ENCODE measurements at places on chromosomes 12 and 14.

GRCh38 chr12:131905081-131905629 lies 10.7 kb downstream of the ULK1 start:
- DNase-seq = no peak

- no peak for DNase-seq
These were observed 211.8 kb upstream of the HMGA2 start for GRCh38 chr12:65612440-65612839.

DNA sequence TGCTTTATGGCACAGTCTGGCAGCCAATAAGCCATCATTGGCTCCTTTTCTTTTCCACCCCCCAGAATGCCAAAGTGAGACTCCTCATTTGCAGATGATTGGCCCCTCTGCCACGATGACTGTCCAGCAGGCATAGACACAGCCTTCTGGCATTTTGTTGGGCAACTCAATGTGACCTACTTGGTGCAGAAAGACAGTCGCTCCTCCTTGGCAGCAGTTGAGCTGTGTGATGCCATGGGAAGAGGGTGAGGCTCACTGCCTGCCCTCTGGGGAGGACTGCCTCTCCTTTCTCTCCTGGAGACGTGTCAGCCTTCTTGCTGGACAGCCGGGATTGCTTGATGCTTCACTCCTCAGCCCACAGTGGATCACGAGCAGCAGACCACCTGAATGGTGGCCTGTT lies 264.9 kb downstream of the C12orf75 start:
- DNase-seq = no peak

- DNase-seq = no peak
These were observed at the start of gene SLC24A4 for GRCh38 chr14:92323011-92323915. Gene SLC24A4, plus strand, starts transcription at chr14:92323165. Its CDS starts 666 bp downstream, at chr14:92323831.

DNA sequence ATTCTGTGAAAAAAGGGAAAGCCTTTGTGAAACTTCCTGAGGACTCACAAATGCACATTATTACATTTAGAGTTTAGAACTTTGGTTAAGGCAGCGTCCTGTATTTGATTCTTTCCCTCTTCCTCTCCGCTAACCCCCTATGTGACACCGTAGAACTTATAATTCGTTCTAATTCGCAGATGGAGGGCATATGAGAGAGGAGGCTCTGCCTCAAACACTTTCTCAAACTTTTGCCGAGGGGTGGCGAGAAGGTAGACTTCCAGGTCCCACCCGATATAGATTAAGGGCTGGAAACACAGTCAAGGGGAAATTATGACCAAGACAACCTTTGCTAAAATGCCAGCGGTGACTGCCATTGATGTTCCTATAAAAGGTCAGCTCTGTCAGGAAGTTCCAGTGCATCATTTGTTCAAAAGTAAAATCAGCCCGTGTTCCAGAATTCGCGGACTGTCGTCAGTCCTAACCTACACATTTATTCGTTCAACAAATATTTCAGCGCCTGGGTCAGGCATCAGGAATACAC lies 904 bp upstream of the PAPOLA start:
- DNase-seq = no peak

DNA sequence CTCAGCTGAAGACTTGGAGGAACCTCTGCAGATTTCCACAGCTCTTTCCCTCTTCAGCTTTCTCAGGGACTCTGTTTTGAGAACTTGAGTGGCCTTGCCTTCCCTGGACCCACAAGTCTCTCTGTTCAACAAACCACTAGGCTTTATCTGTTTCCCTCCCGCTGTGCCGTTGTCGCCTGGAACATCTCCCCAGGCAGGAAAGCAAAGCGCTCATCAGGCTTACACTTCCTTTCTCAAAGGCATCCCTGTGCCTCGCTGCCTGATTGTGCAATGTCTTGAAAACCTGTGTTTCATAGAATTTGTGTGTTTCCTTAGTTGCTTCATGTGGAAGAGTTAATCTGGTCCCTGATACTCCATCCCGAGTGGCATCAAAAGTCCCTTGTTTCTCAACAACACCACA lies 64.1 kb downstream of the PPM1A start:
- no peak for DNase-seq
